ENCODE measurements at places on chromosomes 2 and 18.

DNA sequence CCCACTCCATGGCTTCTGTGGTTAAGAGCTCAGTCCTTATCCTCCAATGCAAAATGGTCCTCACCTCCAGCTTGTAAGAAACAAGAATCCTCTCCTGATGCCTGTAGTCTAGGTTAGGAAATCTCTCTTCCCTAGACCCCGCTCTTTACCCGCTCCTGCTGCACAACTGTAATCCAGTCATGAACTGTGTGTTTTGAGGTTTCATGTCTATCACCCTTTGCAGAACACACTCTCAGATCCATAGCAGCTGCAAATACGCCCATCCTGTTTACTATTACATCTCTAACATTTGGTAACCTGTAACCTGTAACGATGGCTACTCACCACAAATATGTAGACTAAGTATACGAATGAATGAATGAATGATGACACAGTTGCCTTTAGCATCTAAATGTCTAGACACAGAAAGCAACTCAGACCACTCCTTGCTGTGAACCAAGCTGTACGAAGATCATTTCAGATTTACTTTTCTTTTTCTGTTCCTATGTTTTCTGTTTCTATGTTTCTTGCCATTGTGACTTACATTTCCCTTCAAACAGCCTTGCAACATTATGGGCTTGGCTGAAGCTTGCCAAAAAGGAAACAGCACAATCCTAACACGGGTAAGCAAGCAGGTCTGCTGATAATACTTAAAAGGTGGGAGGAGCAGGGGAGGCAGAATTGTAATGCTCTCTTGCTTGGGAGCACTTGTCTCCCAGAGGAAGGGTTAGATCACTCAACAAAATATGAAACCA lies 53.7 kb downstream of the EPHA4 start:
- no peak for DNase-seq

- no peak for DNase-seq
Observed at GRCh38 chr2:191274413-191274815, 29.2 kb downstream of the MYO1B start.

- no peak for DNase-seq
Observed at GRCh38 chr18:34028324-34028723, 196.4 kb downstream of the NOL4 start.

DNA sequence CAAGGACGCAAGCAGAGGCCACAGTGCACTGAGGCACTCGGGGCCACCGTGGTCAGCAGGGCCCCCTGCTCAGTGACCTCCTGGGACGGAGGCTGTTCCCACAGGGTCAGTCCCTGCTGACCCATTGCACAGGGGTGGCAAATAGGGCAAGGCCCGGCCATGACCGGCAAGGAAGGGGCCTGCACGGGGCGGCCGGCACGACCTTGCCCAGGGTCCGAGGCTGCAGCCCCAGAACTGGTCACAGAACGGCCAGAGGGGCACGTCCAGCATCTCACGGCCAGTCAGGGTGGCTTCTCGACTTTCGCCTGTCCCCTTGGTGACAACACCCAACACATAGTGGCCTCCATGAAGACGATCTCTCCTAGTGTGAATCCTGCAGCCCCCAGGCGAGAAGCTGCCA lies 27.6 kb upstream of the OTOS start:
- DNase-seq, result no peak

GRCh38 chr2:2942225-2942624 lies 435.4 kb downstream of the EIPR1 start:
- no peak for DNase-seq

- no peak for DNase-seq
Observed at GRCh38 chr2:41197781-41198180, 745.9 kb upstream of the SLC8A1 start.

DNA sequence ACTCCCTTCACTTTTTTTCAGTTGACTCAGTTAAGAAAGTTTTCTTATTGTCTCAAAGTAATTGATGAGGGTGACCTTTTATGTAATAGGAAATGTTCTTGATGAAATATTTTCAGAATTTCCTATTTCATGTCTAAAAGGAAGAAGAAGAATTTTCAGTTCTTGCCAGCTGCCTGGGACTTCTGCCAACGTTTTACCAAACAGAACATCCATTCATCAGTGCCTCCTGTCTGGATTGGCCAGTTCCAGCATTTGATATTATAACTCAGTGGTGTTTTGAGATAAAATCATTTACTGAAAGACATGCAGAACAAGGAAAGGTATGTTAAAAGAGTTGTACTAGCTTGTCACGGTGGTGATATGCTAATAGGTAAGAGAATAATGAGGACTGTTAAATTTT lies 104.7 kb upstream of the MYO3B start:
- DNase-seq, result no peak

DNA sequence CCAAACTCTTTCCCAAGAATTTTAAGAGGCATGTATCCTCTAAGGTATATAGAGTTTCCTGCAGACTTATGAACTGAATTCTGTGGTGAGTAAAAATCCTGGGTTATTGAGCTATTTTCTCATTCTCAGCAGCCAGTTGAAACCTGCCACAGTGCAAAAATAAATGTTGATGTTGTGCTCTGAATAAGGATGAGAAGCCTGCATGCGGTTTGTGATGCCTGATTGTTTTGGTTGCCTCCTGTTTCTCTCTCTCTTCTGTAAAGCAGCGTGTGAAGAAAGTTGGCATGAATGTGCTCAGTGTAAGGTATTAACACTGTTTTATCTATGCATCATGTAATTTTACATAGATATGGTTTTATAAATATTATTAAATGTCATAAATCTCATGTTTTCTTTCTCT lies 452.6 kb downstream of the CDH2 start:
- DNase-seq, result no peak
